ENCODE measurements at places on chromosomes 2 and 18. TPM values are rescaled to one million over a fixed set of nuclear protein-coding genes. Genes with fewer than 3 reads are reported as not detected.

Gene NCL
- total RNA-seq = 895 TPM

Gene GRB14
- total RNA-seq = not detected

DNA sequence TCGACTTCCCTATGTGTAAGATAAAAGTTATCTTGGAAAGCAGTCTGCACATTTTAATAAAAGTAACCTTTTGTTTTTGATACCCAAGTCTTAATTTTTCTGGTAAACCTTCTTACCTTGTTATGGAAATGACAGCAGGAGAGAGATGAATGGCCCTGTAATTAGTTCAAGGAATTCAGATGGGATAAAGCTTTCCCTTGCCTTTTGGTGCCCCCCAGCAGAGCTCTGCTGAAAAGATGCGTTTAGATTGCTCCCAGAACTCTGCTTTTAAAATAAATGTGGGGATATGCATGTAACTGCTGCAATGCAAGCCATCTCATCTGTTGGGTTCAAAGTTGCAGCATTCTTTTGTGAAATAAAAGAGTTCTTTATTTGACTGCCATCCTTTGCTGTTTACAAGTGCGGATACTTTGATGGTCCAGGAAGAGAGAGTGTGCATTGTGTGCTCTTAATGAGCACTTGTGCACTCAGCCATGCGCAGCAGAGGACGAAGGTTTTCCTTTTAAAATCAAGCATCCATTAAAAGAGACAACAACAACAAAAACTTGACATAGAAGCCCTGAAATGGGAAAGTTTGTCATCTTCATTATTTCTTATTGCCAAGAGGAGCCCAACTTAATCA lies 176.7 kb upstream of the ST6GAL2 start:
- no peak for DNase-seq

GRCh38 chr2:67667054-67667908 lies 270.1 kb downstream of the ETAA1 start:
- DNase-seq = no peak

GRCh38 chr2:120707816-120708215 lies 27.9 kb upstream of the GLI2 start:
- DNase-seq = no peak

Gene YPEL5
- total RNA-seq = 52.1 TPM

DNA sequence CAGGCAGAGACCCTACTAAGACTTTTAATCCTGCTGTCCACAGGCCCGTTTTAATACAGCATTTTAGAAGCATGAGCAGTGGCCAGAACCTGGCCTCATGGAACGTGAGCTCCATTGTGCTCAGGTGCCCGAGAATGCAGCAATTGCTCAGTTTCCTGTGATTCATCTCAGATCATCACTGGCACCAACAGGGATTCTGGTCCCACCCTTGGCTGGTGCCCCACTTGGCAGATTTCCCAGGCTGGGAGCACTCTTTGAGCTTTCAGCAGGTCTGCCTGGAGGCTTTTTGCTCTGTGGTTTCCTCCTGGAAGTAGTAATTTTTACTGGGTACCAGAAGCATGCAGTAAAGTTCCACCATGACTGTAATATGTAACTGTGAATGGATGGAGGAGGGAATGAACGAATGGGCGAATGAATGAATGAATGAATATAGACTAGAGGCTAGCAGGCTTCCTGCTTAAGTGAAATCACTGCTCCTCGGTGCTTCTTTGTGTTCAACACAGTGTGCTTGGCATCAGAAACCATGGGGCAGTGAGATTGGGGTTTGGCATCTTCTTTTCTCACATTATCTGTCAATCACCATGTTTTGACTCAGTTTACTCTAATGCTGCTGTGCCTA lies 312.9 kb downstream of the PRKCE start:
- DNase-seq = no peak

Gene DNAJC5G
- 18.1 TPM for total RNA-seq

- DNase-seq = no peak
Observed at GRCh38 chr2:240688553-240688919, 3.1 kb upstream of the AQP12A start.

Gene CASP8
- 35.9 TPM for total RNA-seq

DNA sequence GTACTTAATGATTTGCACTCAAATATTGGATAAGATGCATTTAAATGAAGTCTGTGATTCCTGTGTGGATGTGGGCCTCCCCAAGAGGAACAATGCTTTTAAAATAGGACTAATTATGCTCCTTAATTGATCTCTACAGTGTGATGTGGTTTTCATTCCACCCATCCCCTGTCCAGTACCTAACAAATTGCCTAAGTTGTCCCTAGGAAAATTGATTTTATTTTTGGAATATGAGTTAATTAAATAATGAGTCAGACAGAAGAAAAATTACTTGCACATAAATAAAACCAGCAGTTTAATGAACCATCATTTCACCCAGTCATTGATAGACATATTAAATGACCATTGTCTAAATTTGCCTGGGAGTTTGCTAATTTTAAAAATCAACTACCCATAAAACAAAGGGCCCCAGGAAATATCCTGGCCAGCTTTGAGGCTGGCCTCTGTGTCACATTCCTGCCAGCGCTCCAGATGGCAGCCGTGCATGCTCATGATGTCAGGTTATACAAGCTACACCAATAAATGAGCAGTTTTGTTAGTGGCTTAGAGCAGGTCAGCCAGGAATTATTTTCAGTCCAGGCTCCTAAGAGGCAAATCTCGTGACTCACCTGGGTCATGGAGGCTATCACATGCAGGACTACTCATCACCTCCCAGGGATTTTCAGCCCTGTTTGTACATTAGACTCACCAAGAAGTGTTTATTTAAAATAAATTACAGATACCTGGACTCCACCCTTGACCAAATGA lies 31.9 kb downstream of the ABHD3 start:
- no peak for DNase-seq

Gene BOK
- total RNA-seq = not detected

Gene CAPN14
- 4.0 TPM for total RNA-seq

- DNase-seq = peak; percentile 18
Observed at GRCh38 chr18:21853775-21854552, 113.4 kb downstream of the MIB1 start.

DNA sequence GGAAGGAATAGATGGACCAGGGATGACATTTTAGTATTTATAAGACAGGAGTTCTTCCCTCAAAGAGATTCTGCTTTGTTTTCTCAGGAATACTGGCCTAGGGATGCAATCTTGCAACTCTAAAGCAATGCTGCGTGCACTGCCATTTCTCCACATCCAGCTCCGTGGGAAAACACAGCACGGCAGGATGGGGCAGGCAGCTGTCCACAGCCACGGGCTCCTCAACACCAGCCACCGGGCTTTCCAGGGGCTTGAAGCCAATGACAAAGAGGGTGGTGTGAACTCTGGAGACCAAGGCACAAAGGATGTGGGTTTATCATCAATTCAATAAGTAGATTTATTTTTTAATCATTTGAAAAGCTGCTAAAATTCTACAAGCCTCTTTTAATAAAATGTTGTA lies 49.3 kb downstream of the CABYR start:
- no peak for DNase-seq

DNA sequence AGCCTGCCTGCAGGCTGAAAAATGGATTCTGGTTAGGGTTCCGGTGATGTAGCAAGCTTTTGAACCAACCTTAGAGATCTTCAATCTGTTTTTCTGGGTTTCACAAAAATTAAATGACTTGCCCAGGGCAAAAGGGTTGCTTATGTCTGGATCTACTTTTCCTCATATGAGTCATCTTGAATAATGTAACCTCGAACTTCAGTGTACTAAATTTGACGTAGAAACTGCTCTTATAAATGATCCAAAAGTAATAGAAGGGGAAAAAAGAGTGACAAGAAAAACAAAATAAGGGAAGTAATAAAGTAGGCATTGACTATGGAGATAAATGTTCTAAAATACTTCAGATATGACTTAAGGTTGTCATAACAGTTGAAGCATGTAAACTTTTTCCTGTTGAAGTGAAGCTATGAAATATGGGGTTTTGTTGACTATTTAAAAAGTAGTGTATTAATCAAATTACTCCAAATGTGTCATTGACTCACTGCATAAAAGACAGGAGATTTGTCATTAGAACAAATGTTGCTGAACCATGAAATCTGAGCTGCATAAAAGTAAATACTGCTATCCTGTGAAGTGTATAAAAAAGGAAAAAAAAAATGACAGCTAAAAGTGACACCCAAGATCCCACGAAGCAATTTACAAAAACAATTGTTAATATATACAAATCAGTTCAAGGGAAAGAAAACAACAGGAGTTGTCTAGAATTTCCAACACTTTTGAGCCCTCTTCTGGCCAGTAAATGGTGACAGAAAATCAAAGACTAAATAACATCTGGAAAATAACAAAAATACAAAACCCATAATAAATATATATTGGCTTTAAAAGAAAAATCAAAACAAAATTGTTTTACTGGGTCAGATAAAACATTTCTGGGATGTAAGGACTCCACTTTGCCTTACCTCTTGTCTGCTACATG lies 103.6 kb upstream of the SERPINE2 start:
- no peak for DNase-seq

- DNase-seq = peak; percentile 4
Observed at GRCh38 chr2:23460228-23460627, 75.2 kb downstream of the KLHL29 start.

DNA sequence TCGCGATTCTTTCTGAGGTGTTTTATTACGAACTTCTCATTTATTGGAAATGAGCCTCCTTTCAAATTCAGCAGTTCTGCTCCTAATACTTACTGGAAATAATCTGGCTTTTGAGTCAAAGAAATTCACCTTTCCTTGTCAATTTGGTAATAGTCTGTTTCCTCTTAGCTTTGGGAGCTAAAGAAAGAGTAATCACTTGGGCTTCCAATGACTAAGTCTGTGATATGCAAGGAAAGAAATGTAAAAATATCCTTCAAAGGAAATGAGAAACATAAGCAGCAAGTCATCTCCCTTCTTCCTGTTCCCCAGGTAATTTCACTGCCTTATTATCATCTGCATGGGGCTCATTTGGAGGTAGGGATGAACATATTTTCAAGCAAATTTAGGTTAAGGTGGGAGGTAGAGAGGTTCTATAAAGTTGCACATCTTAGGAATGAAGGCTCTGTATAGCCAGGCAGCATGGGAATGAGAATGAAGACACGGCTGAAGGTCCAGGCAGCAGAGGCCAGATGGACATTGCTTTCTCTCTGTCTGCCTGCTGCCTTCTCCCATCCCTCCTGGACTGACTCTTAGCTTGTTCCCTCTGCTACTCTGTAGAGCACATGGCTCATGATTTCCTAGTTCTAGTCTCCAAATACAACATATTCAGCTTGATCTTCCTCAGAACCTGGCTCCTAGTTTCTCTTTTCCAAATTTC lies 1.0 kb downstream of the SPP2 start:
- no peak for DNase-seq

- peak; percentile 10 for DNase-seq
Observed at GRCh38 chr2:52181080-52181479, 1149.1 kb upstream of the NRXN1 start.

DNA sequence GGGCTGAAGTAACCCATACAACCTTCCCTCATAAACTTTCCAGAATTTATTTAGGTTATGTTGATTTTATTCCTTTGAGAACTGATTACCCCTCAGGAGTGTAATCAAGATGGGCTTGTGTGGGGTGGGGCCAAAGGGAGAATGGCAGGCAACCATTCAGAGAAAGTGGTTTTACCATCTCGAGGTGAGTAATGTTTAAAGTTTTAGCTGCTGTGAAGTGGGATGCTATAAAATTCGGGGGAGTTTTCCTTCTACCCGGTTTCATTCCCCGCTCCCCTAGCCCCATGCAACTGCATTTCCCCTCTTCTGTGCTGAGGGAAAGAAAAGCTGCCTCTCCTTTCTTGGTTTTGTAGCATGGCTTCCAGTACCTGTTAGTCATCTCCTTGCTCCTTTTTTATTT lies 34.7 kb downstream of the MAP4K4 start:
- DNase-seq = no peak

GRCh38 chr2:149225446-149225845 lies 104.9 kb upstream of the LYPD6 start:
- no peak for DNase-seq

Gene MC4R
- not detected for total RNA-seq

DNA sequence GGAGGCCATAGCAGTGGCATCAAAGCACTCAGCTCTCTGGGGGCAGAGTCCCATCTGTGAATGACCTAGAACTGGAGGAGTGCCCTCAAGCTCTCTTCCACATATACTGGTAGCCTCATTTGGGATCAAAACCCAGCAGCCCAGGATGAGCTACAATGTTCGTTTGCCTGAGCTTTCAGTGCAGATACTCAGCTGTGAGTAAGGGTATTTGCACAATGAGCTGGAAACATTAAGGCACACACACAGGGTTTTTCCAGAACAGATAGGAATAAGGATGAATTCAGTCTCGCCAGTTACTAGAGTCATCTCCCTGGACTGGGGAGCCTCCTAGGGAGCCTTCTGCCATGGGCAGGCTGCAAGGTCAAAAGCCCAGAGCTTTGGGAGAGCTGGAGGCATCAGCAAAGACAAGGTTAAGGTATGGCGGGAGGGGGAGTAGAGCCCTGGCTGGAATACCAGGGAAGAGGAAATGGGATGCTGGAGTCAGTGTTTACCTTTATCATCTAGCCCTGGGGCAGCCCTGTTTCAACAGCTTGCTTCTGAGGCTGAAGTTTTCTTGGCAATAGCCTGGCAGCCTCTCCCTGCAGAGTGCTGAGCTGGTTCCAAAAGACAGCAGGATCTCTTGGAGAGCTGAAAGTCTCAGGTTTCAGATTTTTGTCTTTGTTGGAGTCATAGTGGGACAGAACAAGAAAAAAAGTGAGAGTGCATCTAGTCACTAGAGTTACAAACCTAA lies 187.7 kb downstream of the LOXHD1 start:
- DNase-seq = no peak

DNA sequence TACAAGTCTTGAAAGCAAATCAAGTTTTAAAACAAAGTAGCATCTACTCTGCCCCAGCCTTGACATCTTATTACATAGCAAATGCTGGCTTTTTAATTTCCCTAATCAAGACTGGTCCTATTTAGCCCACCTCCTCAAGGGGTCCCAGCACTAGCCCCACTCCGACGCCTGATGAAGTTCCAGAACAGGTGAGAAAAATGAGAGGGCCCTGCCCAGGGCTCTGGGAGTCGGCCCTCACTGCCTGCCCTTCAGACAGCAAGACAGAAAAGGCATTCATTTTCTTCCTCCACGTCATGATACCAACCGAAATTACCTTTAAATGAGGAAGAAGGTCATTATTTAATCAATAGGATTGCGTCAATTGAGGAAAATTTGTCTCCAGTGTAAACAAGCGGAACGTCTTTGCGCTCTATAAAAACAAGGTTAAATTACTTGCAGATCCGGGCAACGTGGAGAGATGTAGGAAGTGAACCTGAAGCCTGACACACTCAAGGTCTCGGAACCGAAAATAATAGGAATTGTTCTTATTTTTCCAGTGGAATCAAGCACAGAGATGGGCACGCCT lies 170.6 kb upstream of the PKDCC start:
- DNase-seq = no peak

Gene ATP6V1B1
- total RNA-seq = not detected
